Activated CD4-positive, alpha-beta T cell treated with anti-CD3 and anti-CD28 coated beads, Interleukin-2, amount 50 U/mL, for 4 hours (primary cell): ENCODE measurements at places on chromosomes 5 and 9.

- no peak for DNase-seq
Observed at GRCh38 chr9:81371824-81372223, 317.5 kb downstream of the TLE1 start.

GRCh38 chr9:131880833-131881583 is 141.1 kb upstream of the RAPGEF1 start:
- no peak for DNase-seq

- no peak for DNase-seq
Observed at GRCh38 chr5:138790684-138791083, 37.5 kb downstream of the CTNNA1 start.

DNA sequence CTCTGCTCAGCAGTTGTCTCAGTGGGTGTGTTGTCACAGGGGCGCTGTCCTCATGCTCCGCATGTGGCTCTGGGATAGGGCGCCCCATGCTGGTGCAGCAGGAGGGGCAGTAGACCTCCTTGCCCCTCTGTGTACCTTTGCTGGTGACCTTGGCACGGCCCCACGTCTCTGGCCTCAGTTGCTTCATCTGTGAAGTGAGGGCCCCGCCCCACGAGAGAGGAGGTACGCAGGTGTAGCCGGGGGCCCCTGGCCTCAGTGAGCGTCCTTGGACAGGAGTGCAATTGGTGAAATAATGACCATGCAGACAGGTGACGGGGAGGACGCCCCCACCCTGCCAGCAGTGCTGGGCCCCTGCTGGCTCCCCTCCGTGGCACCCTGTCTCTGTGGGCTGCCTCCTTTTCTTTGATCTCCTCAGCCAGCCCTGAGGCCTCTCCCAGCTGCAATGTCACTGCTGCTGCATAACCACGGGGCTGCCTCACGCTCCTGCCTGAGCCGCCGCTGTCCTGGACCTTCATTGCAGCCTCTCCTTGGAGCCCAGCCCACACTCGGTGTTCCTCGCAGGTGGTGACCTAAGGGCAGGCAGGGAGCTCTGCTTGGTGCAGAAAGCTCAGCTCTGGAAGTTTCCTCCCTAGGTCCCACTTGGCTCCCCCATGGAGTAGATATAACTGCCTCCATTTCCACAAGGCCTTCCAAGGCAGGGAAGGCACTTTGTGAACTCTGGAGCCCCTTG is 57.3 kb downstream of the PHF2 start:
- no peak for DNase-seq

DNA sequence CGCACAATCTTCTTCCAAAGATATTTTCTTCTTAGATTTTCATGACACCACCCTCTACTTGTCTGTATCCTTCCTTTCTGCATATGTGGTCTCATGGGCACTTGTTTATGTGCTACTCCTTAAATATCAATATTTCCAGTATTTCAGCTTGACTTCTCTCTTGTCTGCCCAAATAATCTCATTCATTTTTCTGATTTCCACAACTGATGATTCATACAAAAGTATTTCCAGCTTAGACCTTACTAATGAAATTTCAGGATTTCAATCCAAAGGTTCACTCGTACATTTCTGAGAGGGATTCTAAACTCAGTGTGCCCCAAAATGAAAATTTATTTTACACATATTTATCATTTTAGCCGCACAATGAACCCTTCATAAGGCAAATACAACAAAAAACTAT is 928.9 kb upstream of the C9orf72 start:
- no peak for DNase-seq

DNA sequence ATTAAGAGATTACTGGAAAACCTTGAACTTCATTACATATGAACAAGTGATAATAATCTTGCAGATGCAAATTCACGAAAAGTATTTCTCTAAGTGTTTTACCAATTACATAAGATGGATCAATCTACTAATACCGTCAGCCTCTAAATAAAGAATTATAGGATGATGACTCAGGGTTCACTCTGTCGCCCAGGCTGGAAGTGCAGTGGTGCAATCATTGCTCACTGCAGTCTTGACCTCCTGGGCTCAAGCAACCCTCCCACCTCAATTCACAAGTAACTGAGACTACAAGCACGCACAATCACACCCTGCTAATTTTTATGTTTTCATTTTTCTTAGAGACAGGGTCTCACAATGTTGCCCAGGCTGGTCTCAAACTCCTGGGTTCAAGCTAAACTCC is 56.1 kb downstream of the CHD1 start:
- DNase-seq = no peak

- no peak for DNase-seq
Observed at GRCh38 chr5:69502367-69502766, 9.8 kb downstream of the OCLN start.

GRCh38 chr5:81856948-81857928 is 106.3 kb upstream of the SSBP2 start:
- no peak for DNase-seq

DNA sequence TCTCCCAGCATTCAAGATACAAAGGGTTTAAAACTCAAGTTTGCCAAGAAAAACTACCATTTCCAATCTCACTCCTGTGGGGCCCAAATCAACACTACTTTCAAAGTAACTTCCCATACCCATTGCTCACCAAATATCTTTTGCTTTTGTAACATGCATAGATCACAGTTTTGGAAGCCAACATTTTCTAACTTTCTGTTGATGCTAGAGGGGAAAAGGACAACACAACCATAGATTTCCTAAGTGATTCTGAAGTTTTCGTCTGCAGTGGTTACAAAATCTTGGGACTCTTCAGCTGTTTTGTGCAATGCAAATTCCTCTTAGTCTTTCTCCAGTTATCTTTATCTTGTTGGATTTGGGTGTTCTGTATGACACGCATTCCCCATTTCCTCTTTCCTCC is 94.1 kb upstream of the PAPPA start:
- DNase-seq = no peak

DNA sequence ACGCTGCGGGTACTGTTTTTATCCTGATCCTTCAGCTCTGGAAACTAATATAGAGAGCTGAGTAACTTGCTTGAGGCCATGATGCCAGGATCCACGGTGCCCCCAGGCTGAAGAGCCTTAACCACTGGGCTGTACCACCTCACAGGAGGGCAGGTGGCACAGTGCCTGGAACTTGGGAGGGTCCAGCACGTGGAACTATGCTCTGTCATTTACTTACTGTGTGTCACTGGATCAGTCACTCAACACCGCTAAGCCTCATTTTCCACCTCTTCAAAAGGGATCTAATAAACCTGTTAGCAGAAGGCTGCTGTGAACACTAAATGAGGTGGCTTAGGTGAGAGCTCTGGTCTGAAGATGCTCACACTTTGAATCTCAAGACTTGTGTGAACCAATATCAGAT is 29.6 kb downstream of the KCNIP1 start:
- no peak for DNase-seq

DNA sequence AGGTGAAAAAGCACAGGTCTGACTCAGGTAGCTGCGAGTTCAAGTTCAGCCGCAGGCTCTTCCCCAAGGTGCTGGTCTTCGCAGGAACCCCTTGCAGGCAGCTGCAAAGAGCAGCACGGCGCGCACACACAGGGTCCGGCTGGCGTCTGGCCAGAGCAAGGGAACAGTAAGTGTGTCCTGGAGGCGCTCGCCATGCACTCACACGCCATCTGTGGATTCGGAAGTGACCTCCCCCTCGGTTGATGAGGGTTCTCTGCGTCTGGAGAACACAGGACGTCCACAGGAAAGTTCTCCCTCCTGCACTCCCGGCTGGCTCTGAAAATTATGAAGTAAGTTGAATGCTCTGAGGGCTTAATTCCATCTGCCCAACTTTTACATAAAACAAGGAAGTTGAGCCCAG is 14.0 kb upstream of the EGFL7 start:
- no peak for DNase-seq

DNA sequence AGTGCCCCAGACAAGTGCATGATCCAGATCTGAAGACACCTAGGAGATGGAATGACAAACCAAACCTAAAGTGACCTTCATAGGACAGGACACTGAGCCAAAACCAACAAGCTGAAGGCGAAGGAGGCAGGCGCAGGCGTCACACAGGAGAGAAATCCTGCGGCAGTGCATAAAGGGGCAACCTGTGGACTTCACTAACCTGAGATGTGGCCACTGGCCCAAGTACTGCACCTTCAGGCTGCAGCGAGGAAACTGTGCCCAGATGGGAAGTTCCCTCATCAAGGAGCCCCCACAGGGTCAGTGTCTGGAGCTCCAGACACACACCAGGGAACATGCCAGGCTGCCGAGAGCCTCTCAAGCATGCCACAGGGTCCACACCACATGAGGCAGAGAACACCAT is 3.7 kb downstream of the IPPK start:
- no peak for DNase-seq

GRCh38 chr5:121021681-121022080 is 557.6 kb downstream of the PRR16 start:
- DNase-seq = no peak

- no peak for DNase-seq
Observed at GRCh38 chr5:101811466-101811865, 484.6 kb downstream of the SLCO4C1 start.

DNA sequence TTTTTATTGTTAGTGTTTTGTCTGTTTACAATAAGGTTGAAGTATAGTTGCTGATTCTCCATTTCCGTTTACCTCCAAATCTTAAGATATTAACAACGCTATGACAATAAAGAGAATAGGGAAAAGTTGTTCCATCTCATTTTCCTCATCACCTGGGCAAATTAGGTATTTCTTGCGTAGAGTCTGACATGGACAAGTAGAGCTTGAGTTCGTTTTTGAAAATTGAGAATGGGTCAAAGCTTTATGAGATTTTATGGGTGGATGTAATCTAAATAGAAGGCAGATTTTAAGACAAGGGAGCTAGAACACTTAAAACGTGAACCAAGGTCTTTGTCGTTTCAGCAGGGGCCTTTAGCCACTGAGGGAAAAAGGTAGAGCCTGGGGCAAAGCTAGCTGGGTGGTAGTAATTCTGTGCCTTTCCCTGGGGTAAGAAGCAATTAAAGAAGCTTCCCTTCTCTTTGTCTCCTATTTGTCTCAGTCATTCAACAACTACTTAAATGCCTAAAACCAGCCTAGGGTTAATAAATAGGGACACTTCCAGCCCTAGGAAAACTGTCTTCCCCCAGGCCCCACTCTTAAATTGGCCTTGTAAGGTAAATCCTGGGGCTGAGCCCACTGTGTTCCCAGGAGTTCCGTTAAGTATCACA is 551 bp upstream of the CAAP1 start:
- no peak for DNase-seq

GRCh38 chr9:90301277-90301653 is 341.4 kb downstream of the DIRAS2 start:
- no peak for DNase-seq

GRCh38 chr9:72360324-72360723 is 4.7 kb downstream of the ZFAND5 start:
- no peak for DNase-seq

- DNase-seq = no peak
Observed at GRCh38 chr5:139076111-139076510, 122.1 kb downstream of the SIL1 start.

GRCh38 chr9:114991861-114992260 is 61.5 kb upstream of the TNFSF8 start:
- DNase-seq = no peak

- DNase-seq = no peak
Observed at GRCh38 chr9:38183994-38184568, 115.1 kb upstream of the SHB start.

GRCh38 chr5:103295871-103296270 is 37.3 kb downstream of the MACIR start:
- no peak for DNase-seq

DNA sequence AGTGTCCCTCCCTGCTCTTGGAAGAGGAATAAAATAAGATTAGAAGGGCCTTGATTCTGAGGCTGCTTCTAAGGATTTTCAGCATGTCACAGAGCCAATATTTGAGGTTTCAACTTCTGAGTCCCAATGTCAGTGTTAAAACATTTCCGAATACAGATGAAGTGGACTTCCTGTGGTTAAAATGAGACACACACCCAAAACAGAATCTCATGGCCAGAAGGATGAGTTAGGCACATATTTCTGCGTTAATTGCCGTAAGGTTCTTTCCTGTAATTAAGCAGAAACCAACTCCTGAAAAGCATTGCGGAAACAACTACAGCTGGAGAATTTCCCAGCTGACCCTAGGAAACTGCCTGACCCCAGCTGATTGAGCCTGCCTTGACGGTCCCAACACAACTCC is 10.4 kb upstream of the ZNF354B start:
- DNase-seq = no peak

DNA sequence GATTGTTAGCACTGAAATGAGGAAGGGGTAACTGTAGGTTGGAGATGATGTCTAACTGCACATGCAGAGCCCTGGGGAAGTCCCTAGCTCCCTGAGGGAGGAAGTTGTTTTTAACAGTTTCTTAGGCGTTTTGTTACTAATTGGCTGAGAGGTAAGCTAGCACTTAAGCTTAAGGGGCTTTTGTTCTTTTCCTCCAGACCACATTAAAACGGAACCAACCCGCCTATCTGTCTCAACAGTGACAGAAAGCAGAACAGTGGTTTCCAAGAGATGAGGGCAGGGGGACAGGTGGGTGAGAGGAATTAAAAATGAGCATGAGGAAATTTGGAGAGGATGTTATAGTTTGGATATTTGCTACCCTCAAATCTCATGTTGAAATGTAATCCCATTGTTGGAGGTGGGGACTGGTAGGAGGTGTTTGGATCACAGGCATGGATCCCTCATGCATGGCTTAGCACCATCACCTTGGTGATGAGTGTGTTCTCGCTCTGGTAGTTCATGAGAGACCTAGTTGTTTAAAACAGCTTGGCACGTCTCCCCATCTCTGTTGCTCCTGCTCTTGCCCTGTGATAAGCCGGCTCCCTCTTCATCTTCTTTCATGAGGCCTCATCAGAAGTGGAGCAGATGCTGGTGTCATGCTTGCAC is 38.9 kb downstream of the LYRM7 start:
- peak; percentile 15 for DNase-seq

DNA sequence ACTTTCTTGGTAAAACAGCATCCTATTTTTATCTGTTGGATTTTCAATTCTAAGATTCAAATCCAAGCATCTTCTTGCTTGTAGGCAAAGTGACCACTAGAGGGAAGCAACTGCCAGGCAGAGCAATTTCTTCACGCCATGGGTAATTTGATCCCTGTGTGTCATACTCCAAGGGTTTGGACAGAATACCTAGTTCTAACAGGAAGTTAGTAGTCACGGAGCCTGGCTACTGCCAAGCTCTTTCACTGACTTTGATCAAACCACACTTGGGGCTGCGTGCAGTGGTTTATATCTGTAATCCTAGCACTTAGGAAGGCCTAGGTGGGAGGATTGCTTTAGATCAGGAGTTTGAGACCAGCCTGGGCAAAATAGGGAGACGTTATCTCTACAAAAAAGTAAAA is 473.6 kb upstream of the TNC start:
- no peak for DNase-seq

DNA sequence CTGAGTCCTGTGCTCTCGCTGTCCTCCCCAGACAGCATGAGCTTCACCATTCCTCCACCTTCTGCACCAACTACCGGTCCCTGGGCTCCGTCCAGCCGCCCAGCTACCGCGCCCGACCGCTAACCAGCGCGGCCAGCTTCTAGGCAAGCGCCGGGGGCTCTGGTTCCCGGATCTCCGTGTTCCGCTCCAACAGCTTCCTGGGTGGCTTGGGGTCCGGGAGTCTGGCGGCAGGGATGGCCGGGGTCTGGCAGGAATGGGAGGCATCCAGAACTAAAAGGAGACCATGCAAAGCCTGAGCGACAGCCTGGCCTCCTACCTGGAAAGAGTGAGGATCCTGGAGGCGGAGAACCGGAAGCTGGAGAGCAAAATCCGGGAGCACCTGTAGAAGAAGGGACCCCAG is 613.1 kb upstream of the PTGER4 start:
- no peak for DNase-seq
